Stimulated activated CD8-positive, alpha-beta memory T cell treated with anti-CD3 and anti-CD28 coated beads, Interleukin-2, amount 100 ng/mL, for 1 hour (primary cell): ENCODE measurements at places on chromosomes 3 and 15.

- no peak for DNase-seq
Observed at GRCh38 chr3:49313896-49314688, 25.8 kb downstream of the USP4 start.

- no peak for DNase-seq
Observed at GRCh38 chr3:123568875-123569274, 16.0 kb downstream of the HACD2 start.

DNA sequence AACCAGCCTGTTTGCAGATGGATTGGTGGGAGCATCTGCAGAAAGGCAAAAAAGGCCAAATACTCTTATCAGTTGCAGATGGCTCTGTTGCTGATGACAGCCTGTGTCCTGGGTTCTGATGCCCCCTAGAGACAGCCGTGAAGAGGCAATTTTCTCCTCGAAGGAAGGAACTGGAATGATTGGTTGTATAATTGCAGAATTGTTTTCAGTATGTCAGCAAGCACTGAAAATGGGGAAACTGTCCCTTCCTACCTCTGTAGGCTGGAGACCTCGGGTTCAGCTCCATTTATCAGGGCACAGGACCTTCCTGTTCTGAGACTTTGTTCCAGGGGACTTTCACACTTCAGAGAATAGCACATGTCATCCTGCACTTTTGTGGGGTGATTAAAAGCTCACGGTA, 103.0 kb downstream of the PGPEP1L start:
- DNase-seq = no peak

DNA sequence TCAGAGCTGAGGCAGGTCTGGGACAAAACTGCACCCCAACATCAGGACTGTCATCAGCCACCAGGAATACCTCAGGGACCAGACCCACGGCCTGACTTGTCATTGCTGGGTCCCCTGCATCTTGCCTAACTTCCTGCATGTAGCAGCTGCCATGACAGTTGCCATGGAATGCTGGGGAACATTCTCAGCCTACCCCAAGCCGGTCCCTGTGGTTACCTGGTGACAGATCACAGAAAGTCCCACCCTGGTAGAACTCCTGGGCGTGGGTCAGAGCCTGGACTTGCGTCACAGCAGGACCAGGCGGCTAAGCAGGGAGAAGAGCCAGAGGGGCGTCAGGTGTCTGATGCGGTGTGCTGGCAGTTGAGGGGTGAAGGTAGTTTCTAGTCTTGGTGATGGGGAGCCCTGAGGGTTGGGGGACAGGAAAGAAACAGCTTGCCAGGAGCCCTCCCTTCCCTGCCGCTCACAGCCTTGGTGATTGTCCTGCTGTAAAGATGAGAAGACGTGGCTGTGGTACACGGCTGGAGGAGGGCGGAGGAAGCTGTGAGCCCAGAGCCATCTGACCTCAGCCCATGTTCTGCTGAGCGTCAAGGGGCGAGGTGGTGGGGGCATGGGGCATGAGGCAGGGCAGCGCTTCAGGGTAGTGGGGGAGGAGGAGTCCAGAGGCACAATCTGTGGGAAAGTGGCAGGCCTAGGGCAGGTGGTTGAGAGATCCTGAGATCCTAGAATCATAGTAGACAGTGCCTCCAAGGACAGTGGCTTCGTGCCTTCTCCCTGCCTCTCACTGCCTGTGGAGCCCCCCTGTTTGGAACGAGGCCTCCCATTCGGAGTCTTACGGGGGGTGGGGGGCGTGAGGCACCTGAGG, 5.4 kb downstream of the H1-8 start:
- no peak for DNase-seq

GRCh38 chr3:124845406-124845805, 41.8 kb downstream of the ITGB5 start:
- DNase-seq = no peak

DNA sequence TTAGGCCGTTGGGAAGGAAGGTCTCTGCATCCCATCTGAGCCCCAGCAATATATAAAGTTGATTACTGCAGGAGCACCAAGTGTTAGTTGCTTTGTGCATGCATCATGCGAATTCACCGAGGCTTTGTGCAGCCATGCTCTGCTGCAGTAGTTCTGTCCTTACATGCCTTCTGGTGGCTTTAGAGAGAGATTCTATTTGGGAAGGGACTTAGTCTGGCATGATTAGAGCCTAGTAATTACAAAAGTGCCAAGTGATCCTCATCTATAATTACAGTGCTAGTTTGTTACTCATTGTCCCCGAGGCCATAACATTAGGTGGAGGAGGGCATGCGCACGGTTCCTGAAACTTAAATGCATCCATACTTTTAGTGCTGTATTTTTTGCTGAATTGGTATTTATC, 353.6 kb downstream of the CNTN4 start:
- DNase-seq = no peak

DNA sequence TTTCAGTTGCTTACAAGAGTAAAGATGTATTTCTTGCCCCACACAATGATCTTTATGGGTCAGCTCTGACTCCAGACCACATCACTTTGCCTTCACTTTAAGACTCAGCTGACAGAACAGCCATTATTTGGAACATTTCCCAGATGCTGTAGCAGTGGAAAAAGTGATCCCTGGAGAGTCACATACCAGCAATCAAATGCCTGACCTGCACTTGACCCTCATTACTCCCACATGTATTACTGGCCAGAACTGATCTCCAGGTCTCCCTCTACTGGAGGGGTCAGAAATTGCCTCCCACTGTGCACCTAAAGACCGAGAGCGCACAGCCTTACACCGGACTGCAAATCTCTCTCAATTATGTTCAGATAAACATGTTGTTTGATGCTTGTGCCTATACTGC, 88.6 kb upstream of the ZNF385D start:
- no peak for DNase-seq

- DNase-seq = no peak
Observed at GRCh38 chr3:34238407-34238806, 440.0 kb downstream of the PDCD6IP start.

DNA sequence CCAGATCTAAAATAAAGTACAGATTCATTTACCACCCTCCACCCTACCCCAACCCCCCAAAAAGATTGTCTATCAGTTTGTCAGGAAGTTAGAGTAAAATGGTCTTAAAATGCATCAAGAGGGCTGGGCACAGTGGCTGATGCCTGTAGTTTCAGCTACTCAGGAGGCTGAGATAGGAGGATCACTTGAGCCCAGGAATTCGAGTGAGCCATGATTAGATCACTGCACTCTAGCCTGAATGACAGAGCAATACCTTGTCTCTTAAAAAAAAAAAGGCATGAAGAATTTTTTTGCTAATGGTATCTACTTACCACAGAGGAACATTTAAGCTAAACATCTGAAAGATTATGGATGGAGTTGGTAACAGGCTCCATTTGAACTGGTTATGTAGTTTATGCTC, 71.0 kb downstream of the RBM6 start:
- no peak for DNase-seq

GRCh38 chr3:47578691-47579632, at the start of gene CSPG5:
Gene CSPG5, minus strand, starts transcription at chr3:47578865. Its CDS starts 172 bp downstream, at chr3:47578693.
- no peak for DNase-seq

DNA sequence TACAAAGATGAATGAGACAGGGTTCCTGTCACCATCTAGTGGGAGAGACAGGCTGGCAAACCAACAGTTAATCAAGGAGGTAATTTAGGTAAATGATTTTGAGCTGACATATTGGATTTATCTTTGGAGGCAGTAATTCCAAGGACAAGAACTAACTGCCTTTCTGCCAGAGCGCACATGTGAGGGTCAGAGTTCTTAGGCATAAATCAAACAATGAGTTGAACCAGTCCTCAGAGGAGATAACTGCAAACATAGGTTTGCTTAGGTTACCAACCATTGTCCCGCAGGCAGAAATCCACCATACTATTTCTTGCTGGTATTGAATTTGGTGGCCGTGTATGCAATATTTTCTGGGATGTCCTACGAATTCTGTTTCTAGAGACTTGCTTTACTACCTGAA, 14.2 kb upstream of the PPP1R2 start:
- DNase-seq = no peak

DNA sequence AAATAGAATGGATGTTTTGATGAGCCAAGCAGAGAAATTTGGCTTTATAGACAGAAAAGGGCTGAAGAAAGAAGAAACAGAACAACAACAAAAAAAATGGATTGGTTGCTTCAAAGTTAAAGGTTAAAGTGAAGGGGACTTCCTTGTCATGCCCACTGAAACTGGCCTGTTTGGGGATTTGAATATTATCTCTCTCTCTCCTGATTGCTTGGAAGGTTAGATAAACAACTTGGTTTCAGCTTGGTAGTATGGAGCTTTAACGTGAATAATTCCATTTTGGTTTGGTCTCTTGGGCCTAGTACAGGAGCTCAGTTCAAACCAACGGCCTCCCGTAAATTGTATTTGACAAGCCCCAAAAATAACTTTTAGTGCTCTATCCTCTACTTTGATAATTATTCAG, 70.8 kb upstream of the MBNL1 start:
- DNase-seq = no peak

DNA sequence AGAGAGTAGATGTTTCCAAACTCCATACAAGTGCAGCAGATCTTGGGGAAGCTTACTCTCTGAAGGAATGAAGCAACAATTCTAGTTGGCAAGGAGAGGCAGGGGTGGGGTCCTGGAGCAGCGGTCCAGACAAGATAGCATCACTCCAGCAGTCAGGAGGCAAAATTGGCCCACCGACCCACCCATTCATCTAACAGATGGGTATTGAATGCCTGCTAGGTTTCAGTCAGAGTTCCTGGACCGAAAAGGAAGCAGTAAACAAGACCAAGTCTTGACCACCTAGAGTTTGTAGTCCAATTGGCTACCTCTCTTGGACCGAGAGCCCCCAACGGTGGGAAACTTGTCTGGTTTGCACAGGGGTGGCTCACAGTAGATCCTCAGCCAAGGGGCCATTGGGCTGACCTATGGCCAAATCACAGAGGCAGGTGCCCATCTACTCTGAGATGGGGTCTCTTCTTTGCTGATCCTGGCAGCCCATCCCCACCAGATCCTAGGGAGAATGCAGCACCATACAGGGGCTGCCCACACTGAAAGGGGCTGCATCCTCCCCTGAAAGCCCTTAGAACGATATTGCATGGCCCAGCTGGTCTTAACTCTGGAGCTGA, 74.3 kb downstream of the CORO2B start:
- DNase-seq = no peak

- no peak for DNase-seq
Observed at GRCh38 chr3:144039661-144040060, 68.0 kb downstream of the DIPK2A start.

DNA sequence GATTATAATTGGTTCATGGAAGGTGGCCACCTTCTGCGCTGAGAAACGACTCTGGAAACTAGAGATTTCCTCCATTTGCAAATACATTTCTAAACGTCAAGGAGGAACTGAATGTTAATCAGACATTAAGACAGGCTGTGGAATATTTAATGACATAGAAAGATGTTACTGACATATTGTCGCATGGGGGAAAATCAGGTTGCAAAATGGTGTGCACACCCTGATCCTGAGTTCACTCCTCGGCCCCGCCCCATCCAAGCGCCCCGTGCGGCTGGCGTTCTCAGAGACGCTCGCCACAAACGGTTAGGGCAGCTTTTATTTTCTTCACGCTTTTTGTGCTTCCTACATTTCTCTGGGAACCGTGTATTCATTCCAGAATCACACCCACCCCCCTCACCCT, 10.7 kb downstream of the H1-8 start:
- no peak for DNase-seq

GRCh38 chr15:40595773-40596172, 1.7 kb downstream of the KNL1 start:
- DNase-seq = no peak

DNA sequence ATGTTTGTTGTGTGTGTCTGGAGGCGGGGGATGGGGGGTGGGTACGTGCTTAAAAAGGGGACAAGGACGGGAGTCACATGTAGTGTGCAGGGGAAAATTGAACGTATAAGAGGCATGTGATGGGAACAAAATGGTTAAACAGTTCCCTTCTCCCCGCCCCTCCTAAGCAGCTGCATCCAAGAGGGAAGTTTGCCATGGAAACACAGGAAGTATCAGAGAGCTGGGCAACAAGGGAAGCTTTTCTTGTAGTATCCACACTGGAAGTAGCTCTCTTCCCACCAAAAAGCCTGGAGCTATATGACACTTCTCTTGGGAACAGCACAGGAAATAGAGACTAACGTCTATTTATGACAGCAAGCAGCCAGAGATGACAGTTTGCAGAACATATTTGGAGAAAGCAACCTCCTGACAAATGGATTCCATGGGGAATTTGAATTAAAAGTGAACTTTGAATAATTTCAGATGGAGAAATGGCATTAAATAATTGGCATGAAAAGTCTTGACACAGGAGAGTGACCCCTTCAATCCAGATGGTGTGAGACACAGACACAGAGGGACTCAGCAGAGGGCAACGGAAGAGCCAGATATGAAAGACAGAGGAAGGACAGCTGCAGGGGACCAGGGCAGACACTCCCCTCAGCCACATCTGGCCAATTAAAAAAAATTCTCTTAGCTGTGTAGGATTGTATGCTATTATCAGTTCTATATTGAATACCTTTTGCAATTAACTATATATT, 294.2 kb upstream of the TBL1XR1 start:
- DNase-seq = no peak

DNA sequence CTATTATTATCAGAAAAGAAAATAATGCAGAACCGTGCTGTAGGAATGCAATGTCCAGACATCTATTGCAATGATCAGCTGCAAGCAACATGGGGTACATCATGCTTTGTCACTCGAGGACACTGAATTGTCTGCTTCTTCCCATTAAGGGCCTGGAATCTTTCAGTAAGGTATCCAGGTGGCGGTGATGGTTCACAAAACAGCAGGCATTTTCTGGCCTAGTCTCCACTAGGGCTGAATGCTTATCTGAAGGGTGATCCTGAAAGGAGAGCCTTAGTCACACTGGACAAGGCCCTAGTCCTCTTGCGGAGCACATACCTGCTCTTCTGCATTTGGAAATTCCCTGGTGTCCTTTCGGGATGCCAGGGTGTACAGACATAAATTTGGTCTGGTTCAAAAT, 21.2 kb downstream of the ITPR1 start:
- DNase-seq = no peak

GRCh38 chr3:46666453-46666845, 27.0 kb downstream of the ALS2CL start:
- no peak for DNase-seq

GRCh38 chr3:66490214-66490613, 10.6 kb downstream of the LRIG1 start:
- no peak for DNase-seq

DNA sequence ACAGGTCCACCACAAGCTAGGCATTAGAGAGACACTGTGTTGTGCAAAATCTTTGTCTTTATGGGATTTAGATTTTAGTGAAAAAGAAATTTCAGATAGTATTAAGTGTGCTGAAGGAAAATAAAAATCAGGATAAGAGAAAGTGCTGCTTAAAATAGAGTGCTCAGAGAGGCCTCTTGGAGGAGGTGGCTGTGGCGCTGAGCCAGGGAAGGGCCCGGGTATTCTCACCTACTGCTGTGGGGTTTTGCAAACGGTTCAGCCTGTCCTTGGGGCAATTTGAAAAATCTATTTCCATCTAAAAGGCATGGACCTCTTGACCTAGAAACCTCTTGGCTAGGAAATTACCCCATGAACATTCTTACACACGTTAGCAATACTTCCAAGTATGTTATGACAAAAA, 267.7 kb downstream of the TJP1 start:
- DNase-seq = no peak

GRCh38 chr15:79212589-79213157, 69.8 kb upstream of the ANKRD34C start:
- DNase-seq = no peak
